Activated CD4-positive, alpha-beta T cell treated with anti-CD3 and anti-CD28 coated beads for 1 hour (primary cell): ENCODE measurements at places on chromosomes 5 and 9.

DNA sequence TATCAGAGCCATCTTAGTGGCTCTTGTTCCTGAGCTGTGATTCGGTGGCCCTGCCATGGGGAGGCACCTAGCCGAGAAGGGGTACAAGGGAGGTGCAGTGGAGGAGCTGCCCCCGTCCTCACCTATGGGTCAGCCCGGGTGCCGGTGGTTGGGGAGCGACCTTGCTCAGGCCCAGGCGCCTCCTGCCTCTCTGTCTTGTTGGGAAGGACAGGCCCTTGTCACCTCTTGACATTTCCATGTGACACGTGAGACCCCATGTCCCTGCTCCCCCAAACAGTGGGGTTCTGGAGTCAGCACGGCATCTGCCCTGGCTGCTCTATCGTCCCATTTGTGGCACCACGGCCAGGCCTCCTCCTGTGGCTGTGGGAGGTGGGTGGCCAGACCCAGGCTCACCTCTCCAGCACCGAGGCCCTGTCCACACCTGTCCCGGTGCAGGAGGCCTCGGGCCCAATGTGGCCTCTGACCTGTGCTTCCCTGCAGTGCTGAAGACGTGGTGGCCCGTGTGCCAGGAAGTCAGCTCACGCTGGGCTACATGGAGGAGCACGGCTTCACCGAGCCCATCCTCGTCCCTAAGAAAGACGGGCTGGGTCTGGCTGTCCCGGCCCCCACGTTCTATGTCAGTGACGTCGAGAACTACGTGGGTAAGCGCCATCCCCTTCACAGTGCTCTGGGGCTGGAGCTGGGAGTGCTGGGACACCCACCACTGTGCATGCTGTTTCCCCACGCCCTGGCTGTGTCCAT is 68.9 kb downstream of the PHF2 start:
- no peak for DNase-seq

- DNase-seq = peak; percentile 39
Observed at GRCh38 chr9:93098236-93098946, 2.4 kb downstream of the CARD19 start.

- no peak for DNase-seq
Observed at GRCh38 chr5:3598769-3599211, 3.2 kb downstream of the IRX1 start.

DNA sequence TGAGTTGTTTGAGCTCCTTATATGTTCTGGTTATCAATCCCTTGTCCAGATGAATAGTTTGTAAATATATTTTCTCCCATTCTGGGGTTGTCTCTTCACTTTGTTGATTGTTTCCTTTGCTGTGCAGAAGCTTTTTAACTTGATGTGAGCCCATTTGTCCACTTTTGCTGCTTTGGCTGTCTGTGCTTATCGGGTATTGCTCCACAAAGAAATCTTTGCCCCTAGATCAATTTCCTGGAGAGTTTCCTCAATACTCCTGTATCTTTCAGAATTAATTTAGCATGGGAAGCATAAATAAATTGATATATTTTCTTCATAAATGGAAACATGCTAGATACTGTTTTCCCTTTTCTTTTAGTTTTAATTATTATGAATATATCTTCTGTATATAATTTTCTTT is 22.5 kb upstream of the CCL21 start:
- DNase-seq = no peak

GRCh38 chr5:65809817-65810531 is 88.0 kb downstream of the NLN start:
- DNase-seq = no peak

GRCh38 chr5:154519359-154519758 is 41.3 kb upstream of the HAND1 start:
- no peak for DNase-seq

DNA sequence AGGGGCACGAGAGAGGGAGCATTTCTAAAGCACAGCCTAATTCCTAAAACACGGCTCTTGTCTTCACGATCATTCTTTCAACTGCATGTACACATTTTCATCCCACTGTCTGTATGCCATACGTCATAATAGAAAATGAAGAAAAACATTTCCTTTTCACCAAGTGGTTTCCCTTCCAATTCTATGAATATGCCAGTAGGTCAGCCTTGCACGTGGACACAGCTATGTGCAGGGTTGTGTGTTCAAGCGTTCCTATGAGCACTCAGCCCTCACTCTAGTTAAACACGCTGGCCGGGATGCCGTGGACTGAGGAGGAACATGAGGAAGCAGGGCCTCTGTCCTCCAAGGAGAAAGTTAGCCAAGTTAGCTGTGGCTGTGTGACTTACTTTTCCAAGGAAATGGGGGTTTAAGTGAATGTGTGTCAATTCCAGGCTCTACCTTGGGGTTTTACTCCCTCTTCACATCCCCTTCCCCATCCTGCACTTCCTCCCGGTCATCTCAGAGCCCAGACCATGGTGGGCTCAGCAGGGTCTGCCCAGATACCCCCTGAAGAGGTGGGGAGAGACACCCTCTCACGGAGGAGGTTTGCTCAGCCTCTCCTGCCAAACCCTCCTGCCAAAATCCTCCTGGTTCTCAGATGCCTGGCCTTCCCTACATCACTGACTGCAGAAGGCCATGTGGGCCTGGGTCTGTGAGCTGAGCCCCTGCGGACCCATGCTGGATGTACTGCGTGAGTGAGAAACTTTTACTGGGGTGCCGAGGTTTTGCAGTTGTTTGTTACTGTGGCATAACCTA is 230.6 kb downstream of the FSTL4 start:
- DNase-seq = no peak

GRCh38 chr5:150625831-150626746 is 14.4 kb upstream of the SYNPO start:
- DNase-seq = no peak

- no peak for DNase-seq
Observed at GRCh38 chr9:4579001-4579400, 83.1 kb upstream of the PLPP6 start.

GRCh38 chr5:79595086-79595485 is 17.2 kb upstream of the TENT2 start:
- DNase-seq = no peak

DNA sequence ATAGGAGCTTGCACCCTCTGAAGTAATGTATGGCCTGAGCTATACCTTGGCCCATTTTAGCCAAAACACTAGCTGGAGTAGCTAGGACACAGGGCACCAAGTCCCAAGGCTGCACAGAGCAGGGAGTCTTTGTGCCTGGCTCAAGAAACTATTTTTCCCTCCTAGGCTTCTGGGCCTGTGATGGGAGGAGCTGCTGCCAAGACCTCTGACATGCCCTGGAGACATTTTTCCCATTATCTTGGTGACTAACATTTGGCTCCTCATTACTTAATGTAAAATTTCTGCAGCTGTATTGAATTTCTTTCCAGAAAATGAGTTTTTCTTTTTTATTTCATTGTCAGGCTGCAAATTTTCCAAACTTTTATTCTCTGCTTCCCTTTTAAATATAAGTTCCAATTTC is 1099.2 kb downstream of the CDH18 start:
- no peak for DNase-seq
